Left renal pelvis (tissue), 4 donors: ENCODE measurements at places on chromosomes 5 and 9.

DNA sequence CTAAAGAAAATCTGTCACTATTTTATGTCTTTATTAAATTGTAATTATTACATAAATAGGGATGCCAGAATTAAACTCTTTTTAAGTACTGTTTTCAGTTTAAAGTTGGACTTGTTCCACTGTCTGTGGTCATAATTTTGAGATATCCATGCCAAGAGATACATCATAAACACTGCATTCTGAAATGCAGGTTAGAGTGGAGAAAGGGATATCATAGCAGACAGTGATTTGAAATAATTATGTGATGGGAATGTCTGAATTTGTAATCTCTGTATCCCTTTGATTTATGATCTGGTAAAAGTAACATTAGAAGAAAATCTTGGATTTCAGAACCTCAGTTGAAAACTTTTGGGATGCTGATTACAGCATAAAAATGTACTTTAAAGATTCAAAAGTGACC is 222.1 kb downstream of the GOLPH3 start:
- no peak for DNase-seq

DNA sequence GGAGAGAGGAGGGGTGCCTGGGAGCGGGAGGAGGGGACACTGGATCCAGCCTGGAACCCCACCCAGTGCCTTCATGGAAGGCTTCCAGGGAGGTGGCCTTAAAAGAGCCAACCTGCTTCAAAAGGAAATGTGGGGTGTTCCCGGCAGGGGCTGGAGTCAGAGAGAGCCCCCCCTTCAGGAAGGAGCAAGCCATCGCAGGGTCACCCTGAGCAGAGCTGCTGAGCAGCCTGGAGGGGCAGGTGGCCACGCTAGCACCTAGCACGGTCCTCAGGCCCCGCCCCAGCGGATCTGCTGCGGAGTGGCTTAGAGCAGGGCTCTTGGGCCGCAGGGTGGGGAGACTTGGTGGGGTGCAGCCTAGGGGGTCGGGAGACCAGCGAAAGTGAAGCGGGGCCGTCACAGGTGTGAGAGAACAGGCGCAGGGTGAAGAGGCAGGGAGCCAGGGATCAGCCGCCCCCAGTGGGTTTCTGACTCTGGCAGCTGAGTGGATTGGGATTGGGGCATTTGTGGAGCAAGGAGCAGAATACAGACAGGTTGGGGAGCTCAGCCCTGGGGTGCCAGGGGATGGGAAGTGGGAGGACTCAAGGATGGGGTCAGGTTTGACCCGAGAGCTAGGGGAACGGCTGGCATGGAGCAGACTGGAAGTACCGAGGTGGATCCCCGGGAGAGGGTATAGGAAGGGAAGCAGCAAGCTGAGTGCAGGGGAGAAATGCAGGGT is 1.5 kb downstream of the LCN2 start:
- DNase-seq, result no peak

DNA sequence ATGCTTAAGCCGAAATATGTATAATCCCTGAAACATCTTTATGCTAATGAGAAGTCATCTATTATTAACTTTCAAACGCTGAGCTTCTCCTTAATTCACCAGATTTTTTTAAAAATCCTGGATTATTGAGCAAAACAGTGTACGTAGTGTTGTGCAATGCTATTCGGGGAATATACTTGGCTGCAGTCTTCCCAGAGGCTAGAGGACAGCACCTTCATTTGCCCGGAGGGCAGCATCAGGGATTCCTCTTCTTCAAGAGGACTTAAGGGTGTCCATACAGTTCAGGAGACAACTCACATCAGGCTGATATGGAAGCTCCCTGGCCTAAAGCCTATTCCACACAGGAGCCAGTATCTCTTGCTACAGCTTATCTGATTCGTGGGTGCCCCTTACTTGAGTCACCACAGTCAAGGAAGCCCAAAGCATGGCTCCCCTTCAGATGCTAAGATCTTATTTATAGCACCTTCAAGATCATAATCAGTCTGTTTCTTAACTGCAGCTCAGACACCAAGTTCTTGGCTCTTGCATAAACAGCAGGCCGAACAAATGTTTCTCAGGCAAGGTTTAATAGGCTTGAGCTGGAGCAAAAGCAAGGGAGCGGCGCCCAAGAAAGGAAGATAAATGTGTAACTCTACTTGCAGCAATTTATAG is 29.4 kb downstream of the NUTM2F start:
- no peak for DNase-seq

- DNase-seq, result no peak
These were observed 958 bp upstream of the LCN8 start for GRCh38 chr9:136759001-136759400.

DNA sequence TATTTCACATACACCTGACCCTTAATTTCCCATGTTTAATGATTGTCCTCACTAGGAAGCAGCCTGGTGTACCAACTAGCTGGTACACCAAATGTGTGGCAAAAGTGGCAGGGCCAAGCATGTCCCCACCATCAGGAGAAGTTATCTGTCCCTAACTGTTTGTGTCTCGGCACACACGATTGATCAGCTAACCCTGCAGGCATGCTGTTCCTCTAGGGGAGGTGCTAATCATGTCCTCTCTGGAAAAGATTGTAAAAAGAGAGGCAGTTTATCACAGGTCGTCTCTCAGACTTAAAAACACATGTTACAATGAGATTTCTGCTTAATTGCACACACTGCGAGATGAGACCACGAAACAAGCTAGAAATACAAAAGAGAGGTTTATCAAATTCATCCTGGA is 342.7 kb downstream of the DIRAS2 start:
- no peak for DNase-seq
